Chondrocyte (in vitro differentiated cells): ENCODE measurements at places on chromosomes 3 and 15. TPM values are rescaled to one million over a fixed set of nuclear protein-coding genes. Genes with fewer than 3 reads are reported as not detected.

The TRPM1 gene
- total RNA-seq, result not detected in 3 replicates

- H3K27ac ChIP-seq, result no peak overlapping the region
- peaks cover 34% of the 10 kb centered on the region for H3K4me1 ChIP-seq
- H3K4me3 ChIP-seq, result no peak overlapping the region
These were observed 65.4 kb downstream of the SEMA5B start for GRCh38 chr3:122962149-122962548.

DNA sequence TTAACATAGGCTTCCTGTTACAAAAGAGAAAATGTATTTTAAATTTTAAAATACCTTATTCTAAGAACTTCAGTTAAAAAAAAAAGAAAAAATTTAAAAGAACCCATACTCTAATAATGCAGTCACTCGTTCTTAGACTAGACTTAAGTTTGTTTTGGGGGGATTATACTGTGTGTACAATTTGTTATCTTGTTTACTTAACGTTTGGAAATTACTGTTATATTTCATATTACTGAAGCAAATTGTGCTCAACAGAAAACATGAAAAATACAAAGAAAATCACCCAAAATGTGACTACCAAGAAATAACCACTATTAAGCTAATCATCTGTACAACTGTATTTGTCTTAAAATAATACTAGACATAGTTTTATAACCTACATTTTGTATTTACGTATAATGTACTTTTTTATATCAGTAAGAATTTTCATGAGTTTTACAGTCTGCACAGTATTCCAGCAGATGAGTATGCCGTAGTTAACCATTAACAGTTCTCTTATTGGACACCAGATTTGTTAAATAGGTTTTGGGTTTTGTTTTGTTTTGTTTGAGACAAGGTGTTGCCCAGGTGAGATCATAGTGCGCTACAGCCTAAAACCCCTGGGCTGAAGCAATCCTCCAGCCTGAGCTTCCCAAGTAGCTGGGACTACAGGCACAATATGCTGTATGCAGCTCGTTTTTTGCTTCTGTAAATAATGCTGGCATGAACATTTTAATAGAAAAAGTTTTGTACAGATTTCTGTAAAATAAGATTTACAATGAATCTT is 88.8 kb upstream of the CHD2 start:
- peaks cover 40% of the 10 kb centered on the region for H3K4me1 ChIP-seq
- no peaks in the 10 kb centered on the region for H3K27me3 ChIP-seq
- H3K27ac ChIP-seq, result peak overlapping the region; percentile 98
- H3K4me3 ChIP-seq, result peak overlapping the region; percentile 75

- no peaks in the 10 kb centered on the region for H3K27me3 ChIP-seq
- no peaks in the 10 kb centered on the region for H3K36me3 ChIP-seq
- H3K4me1 ChIP-seq, result peaks cover 34% of the 10 kb centered on the region
- H3K27ac ChIP-seq, result no peak overlapping the region
- DNase-seq, result no peak
- H3K4me3 ChIP-seq, result no peak overlapping the region
These were observed 48.8 kb upstream of the PLSCR5 start for GRCh38 chr3:146653978-146654377.

- H3K36me3 ChIP-seq, result peaks cover 4% of the 10 kb centered on the region
- no peaks in the 10 kb centered on the region for H3K4me1 ChIP-seq
- no peak overlapping the region for H3K27ac ChIP-seq
- no peaks in the 10 kb centered on the region for H3K27me3 ChIP-seq
- no peak overlapping the region for H3K4me3 ChIP-seq
- DNase-seq, result no peak
These were observed 81.1 kb downstream of the LRRK1 start for GRCh38 chr15:101000271-101000681.

DNA sequence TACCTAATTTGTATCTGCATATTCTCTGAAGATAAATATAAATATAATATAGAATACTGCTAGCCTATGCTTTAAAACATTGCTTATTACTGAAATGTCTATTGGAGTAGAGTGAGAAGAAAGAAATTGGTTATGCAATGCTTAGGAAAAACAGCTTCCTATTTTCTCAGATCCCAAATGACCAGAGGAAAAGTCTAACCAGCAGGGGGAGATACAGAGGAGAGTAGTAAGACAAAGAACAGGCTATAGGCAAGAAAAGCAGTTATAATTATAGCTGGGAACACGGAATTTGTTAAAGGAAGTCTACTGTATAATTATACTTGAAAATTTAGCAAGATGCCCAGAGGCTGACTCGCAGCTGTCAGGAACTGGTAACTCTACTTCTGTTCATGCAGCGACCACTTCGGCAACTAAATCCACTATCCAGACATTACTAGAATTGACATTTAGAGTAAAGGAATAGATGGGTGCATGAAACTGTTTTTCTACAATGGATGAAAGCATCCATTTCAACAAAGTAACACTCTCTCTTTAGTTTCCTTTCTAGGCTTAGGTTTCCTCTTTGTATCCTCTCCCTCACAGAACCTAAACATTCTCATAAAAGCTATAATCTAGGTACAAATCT is 97.2 kb downstream of the TBC1D5 start:
- DNase-seq, result no peak
- no peaks in the 10 kb centered on the region for H3K36me3 ChIP-seq
- no peak overlapping the region for H3K27ac ChIP-seq
- no peaks in the 10 kb centered on the region for H3K27me3 ChIP-seq
- peaks cover 28% of the 10 kb centered on the region for H3K4me1 ChIP-seq

- H3K27ac ChIP-seq, result no peak overlapping the region
- no peaks in the 10 kb centered on the region for H3K27me3 ChIP-seq
- no peak for DNase-seq
These were observed 450.8 kb downstream of the OCA2 start for GRCh38 chr15:27648359-27648758.

GRCh38 chr15:35444557-35445204 is 101.3 kb downstream of the DPH6 start:
- no peak overlapping the region for H3K4me3 ChIP-seq
- H3K4me1 ChIP-seq, result peaks cover 20% of the 10 kb centered on the region
- H3K27me3 ChIP-seq, result no peaks in the 10 kb centered on the region

The LINGO1 gene
- total RNA-seq, result 5.1 to 12.2 TPM (median 12.0 TPM) in 3 replicates

- H3K36me3 ChIP-seq, result no peaks in the 10 kb centered on the region
- DNase-seq, result no peak
- no peak overlapping the region for H3K4me3 ChIP-seq
- no peak overlapping the region for H3K27ac ChIP-seq
- H3K27me3 ChIP-seq, result peaks cover 62% of the 10 kb centered on the region
- no peaks in the 10 kb centered on the region for H3K4me1 ChIP-seq
These were observed 133.0 kb upstream of the PRR20G start for GRCh38 chr3:127420829-127421228.

The GASK1A gene
- total RNA-seq, result 0.17 TPM in 1 of 3 replicates, not detected in the others

The KNG1 gene
- not detected in 3 replicates for total RNA-seq

- DNase-seq, result no peak
- H3K27ac ChIP-seq, result peak overlapping the region; percentile 52
- H3K27me3 ChIP-seq, result no peaks in the 10 kb centered on the region
- H3K4me1 ChIP-seq, result peaks cover 5% of the 10 kb centered on the region
- no peak overlapping the region for H3K4me3 ChIP-seq
These were observed 34.2 kb downstream of the HMCES start for GRCh38 chr3:129312671-129313414.
